ENCODE measurements at places on chromosomes 5 and 9.

GRCh38 chr9:121459513-121459912 lies 40.1 kb downstream of the GGTA1 start:
- no peak overlapping the region for H3K27ac ChIP-seq
- peaks cover 30% of the 10 kb centered on the region for H3K4me1 ChIP-seq
- DNase-seq: no peak
- H3K4me3 ChIP-seq: no peak overlapping the region
- H3K27me3 ChIP-seq: peaks cover 24% of the 10 kb centered on the region
- peaks cover 2% of the 10 kb centered on the region for H3K36me3 ChIP-seq

DNA sequence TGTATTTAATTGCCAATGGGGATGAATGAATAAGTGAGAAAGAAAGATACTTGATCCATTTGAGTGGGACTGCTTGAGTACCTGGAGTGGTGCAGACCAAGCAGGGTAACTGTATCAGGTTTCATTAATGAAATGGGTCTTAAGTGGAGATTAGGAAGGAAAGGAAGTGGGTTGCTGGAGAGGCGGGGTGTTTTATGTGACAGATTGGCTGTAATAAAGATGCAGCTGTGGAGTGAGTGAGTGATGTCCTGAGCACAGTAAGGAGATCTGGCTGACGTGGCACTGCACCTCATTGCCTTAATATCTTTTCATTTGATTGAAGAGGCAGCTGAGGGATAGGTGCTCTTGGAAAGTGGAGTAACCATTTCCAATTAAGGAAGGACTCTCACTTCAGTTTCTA lies 161.0 kb upstream of the CCDC152 start:
- no peaks in the 10 kb centered on the region for H3K4me1 ChIP-seq
- DNase-seq: no peak
- peaks cover 3% of the 10 kb centered on the region for H3K27me3 ChIP-seq
- H3K27ac ChIP-seq: no peak overlapping the region

- no peaks in the 10 kb centered on the region for H3K36me3 ChIP-seq
- H3K4me3 ChIP-seq: no peak overlapping the region
- no peaks in the 10 kb centered on the region for H3K27me3 ChIP-seq
- H3K27ac ChIP-seq: no peak overlapping the region
- no peaks in the 10 kb centered on the region for H3K4me1 ChIP-seq
- DNase-seq: no peak
Observed at GRCh38 chr5:135859641-135860040, 25.2 kb downstream of the SLC25A48 start.

DNA sequence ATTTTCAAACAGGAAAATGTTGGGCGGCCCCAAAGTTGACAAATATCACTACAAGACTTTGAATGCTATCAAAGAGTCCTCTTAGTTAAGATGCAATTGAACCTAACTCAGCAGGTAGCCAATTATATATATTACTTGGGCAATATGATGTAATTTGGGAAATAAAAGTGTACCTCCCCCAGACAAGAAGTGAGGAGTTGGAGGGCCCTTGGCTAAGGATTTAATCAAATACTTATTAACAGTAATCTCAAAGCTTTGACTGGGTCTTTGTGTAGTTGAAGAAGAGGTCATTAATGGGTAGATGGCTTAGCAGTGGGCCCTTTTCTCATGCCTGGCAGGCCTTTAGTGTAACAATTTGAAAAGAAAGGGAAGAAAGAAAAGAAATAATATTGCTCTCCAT lies 599.0 kb downstream of the CSNK1G3 start:
- H3K4me1 ChIP-seq: no peaks in the 10 kb centered on the region
- H3K36me3 ChIP-seq: no peaks in the 10 kb centered on the region
- H3K27me3 ChIP-seq: no peaks in the 10 kb centered on the region
- no peak for DNase-seq

GRCh38 chr9:129567842-129568559 lies 52.9 kb downstream of the C9orf50 start:
- peaks cover 31% of the 10 kb centered on the region for H3K4me1 ChIP-seq
- no peak for DNase-seq
- H3K27me3 ChIP-seq: peaks cover 25% of the 10 kb centered on the region
- peak overlapping the region; percentile 70 for H3K4me3 ChIP-seq

DNA sequence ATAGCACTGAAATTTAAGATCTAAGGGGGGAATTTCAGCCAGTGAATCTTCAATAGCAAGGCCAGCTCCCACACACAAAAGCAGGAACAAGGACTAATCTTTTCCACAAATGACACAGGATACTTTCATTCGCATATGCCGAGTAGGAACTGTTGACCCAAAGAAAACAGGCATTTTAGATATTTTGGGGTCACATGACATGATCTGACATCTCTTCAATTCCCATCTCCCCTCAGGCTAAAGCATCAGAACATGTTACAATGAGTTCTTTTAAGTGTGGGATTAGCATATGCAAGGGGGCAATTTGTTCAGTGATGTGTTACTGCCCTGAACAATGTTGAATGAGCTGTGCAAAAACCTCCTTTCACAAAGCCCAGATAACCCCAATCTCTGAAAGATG lies 68.2 kb downstream of the TLE1 start:
- peaks cover 9% of the 10 kb centered on the region for H3K4me1 ChIP-seq
- H3K36me3 ChIP-seq: no peaks in the 10 kb centered on the region
- no peaks in the 10 kb centered on the region for H3K27me3 ChIP-seq
- no peak overlapping the region for H3K4me3 ChIP-seq
- H3K27ac ChIP-seq: no peak overlapping the region

DNA sequence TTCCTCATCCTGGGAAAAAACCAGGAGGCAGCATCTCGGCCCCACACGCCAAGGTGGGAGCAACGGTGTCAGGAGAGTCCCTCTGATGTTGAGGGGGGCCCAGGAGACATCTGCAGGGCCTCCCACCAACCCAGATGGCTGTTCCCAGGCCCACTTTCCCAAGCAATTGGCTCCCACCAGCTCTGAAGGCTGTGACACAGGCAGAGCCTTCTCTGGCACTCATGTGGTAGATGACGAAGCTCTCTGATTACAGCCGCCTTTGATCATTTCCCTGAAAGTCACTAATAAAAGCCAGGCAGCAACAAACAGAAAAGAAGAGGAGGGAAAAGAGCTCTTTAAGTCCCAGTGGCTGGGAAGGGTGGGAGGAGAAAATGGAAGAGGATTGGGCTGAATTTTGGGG lies 226.5 kb downstream of the CDK5RAP2 start:
- H3K27me3 ChIP-seq: no peaks in the 10 kb centered on the region
- H3K4me1 ChIP-seq: no peaks in the 10 kb centered on the region
- no peaks in the 10 kb centered on the region for H3K36me3 ChIP-seq
- DNase-seq: no peak
- no peak overlapping the region for H3K4me3 ChIP-seq

- no peaks in the 10 kb centered on the region for H3K4me1 ChIP-seq
- DNase-seq: no peak
- H3K4me3 ChIP-seq: no peak overlapping the region
- no peaks in the 10 kb centered on the region for H3K36me3 ChIP-seq
- H3K27ac ChIP-seq: no peak overlapping the region
Observed at GRCh38 chr5:41708604-41708940, 161.7 kb downstream of the OXCT1 start.

- no peak overlapping the region for H3K27ac ChIP-seq
- no peaks in the 10 kb centered on the region for H3K4me1 ChIP-seq
- H3K27me3 ChIP-seq: no peaks in the 10 kb centered on the region
- H3K36me3 ChIP-seq: no peaks in the 10 kb centered on the region
- no peak for DNase-seq
Observed at GRCh38 chr9:108468364-108468763, 387.4 kb downstream of the ACTL7B start.

DNA sequence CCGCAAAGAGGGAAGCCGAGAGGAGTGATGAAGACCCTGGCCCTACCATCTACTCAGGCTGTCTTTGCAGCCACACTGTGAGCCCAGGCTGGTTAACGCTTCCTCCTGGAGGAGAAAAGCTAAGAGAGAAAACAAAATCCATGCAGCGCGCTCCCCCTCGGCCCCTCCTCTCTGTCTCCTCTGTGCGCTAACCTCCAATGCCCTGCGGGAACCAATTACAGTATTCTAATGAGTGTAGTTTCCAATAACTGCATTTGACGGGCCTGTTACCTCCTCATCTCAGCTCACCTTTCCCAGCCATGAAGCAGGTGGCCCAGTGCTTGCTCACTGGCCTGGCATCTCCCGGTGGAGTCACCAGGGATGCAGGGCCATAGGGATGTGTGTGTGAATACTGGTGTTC lies 565.5 kb downstream of the EBF1 start:
- DNase-seq: no peak
- H3K27me3 ChIP-seq: peaks cover 12% of the 10 kb centered on the region

DNA sequence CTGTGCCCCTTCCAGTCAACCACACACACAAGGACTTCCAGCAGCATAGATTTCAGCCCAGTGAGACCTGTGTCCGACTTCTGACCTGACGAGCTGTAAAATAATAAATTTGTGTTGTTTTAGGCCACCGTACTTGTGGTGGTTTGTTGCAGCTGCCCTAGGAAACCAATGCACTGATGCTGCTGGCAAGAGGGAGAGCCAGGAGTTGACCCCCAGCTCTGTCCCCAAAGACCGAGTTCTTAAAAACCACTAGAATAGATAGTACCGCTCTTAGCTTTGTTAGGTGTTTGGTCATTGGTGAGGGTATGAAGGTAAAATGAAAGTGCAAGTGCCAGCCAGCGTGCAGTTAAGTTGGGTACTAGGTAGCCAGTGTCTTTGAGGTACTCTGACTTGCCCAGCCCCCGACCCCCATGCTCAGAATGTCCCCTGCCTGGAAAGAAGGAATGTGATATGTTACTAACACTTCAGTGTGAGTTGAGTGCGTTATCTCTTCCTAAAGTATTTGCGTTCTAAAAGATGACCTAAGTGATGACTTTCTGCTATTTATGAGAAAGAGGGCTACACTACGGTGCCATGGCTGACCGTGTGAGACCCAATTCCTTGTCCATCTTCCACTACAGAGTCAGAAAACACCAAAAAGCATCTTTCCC lies 185.6 kb downstream of the AOPEP start:
- H3K36me3 ChIP-seq: no peaks in the 10 kb centered on the region
- no peaks in the 10 kb centered on the region for H3K27me3 ChIP-seq

GRCh38 chr5:159504106-159504856 lies 174.0 kb upstream of the IL12B start:
- no peaks in the 10 kb centered on the region for H3K4me1 ChIP-seq
- no peak overlapping the region for H3K4me3 ChIP-seq
- no peak for DNase-seq

- H3K27ac ChIP-seq: no peak overlapping the region
- no peaks in the 10 kb centered on the region for H3K27me3 ChIP-seq
- H3K4me3 ChIP-seq: no peak overlapping the region
- H3K36me3 ChIP-seq: no peaks in the 10 kb centered on the region
Observed at GRCh38 chr5:12865529-12865928, 961.3 kb upstream of the CTNND2 start.

DNA sequence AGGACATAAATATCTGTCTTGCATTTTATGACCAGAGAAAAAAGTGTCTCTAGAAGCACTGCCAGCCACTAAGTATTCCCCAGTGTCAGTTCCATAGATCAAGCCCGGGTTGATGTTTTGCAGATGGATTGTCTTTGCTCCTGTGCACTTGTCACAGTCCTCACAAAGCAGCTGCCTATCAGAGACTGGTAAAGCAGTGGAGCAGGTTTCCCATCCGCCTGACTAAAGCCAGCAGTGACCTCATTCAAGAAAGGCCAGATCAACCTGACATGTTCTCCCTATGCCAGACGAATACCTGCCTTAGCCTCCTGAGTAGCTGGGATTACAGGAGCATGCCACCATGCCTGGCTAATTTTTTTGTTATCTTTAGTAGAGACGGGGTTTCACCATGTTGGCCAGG lies 26.8 kb upstream of the GARNL3 start:
- no peak overlapping the region for H3K27ac ChIP-seq
- peaks cover 34% of the 10 kb centered on the region for H3K27me3 ChIP-seq
- H3K36me3 ChIP-seq: no peaks in the 10 kb centered on the region
- no peaks in the 10 kb centered on the region for H3K4me1 ChIP-seq
- no peak for DNase-seq

- no peak for DNase-seq
- H3K4me1 ChIP-seq: peaks cover 50% of the 10 kb centered on the region
- peak overlapping the region; percentile 29 for H3K27ac ChIP-seq
- H3K4me3 ChIP-seq: no peak overlapping the region
Observed at GRCh38 chr5:126801992-126802294, 25.0 kb downstream of the LMNB1 start.

DNA sequence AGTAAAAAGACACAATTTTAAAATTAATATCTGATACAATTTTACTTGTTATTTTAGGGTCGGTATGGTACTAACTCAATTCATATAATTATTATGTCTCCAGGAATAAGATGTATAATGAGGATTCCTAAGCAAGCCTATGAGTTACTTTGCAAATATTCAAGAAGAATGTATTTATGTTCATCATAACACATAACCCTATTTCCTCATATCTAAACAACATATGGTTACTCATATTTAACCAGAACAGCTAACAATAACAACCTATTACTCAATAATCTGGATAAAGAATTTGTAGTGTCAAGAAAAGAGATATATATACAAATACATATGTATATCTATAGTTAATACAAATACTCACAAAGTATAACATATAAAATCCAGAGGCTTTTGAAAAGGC lies 285.9 kb downstream of the ARL15 start:
- H3K4me1 ChIP-seq: peaks cover 31% of the 10 kb centered on the region
- H3K27ac ChIP-seq: no peak overlapping the region
- H3K27me3 ChIP-seq: no peaks in the 10 kb centered on the region
- H3K4me3 ChIP-seq: no peak overlapping the region

- H3K36me3 ChIP-seq: no peaks in the 10 kb centered on the region
- no peaks in the 10 kb centered on the region for H3K4me1 ChIP-seq
- H3K27ac ChIP-seq: no peak overlapping the region
- no peak overlapping the region for H3K4me3 ChIP-seq
- no peaks in the 10 kb centered on the region for H3K27me3 ChIP-seq
Observed at GRCh38 chr5:22572941-22573340, 280.2 kb downstream of the CDH12 start.

GRCh38 chr5:67006500-67006848 lies 190.1 kb downstream of the CD180 start:
- H3K36me3 ChIP-seq: peaks cover 22% of the 10 kb centered on the region
- peak overlapping the region; percentile 90 for H3K4me3 ChIP-seq
- no peaks in the 10 kb centered on the region for H3K27me3 ChIP-seq
- H3K4me1 ChIP-seq: peaks cover 88% of the 10 kb centered on the region

DNA sequence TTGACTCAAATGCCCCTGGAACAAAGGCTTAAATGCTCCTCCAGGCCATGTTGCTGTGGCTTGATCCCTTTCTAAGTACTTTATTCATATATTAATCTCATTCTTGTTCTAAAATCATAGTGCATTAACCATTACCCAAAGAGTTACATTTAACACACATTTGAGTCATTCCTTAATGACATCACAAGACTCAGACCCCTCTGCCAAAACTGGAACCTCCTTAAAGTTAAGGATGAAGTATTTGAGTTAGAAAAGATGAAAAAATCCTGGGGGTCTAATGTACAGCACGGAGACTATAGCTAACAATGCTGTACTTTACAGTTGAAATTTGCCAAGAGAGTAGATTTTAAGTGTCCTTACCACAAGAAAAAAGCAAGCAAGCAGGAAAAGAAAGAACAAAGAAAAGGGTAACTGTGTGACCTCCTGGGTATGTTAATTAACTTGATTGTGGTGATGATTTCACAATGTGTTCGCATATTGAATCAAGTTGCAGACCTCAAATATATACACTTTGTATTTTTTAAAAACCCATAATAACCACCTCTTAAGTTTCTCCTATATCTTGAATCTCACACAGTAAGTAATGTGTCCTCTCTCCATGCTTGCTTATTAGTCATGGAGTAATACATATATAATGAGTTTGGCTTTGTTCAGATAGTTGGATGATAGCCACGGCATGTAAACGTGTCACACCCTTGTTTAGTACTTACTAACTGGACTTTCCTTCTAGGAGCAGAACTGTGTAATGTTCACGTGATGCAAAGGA lies 376.9 kb downstream of the SEMA5A start:
- H3K27me3 ChIP-seq: no peaks in the 10 kb centered on the region
- no peak overlapping the region for H3K27ac ChIP-seq
- H3K4me1 ChIP-seq: no peaks in the 10 kb centered on the region
- no peak for DNase-seq
- no peaks in the 10 kb centered on the region for H3K36me3 ChIP-seq
